H4 (cell line): ENCODE measurements at places on chromosomes 2 and 18. TPM values are rescaled to one million over a fixed set of nuclear protein-coding genes. Genes with fewer than 3 reads are reported as not detected.

DNA sequence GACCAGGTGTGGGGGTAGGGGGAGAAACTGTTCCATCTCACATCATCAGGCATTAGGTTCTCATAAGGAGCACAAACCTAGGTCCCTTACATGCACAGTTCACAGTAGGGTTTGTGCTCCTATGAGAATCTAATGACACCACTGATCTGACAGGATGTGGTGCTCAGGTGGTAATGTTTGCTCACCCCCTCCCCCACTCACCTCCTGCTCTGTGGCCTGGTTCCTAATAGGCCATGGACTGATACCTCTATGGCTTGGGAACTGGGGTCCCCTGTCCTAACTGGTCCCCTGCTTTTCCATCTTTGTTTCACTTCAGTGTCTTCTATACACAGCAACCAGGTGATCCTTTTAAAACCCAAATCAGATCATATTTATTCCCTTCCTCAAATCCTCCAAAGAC lies 267.8 kb downstream of the TNS1 start:
- no peak for DNase-seq

- DNase-seq, result peak; percentile 88
Measured at GRCh38 chr2:165067643-165068486, 112.5 kb upstream of the SLC38A11 start.

DNA sequence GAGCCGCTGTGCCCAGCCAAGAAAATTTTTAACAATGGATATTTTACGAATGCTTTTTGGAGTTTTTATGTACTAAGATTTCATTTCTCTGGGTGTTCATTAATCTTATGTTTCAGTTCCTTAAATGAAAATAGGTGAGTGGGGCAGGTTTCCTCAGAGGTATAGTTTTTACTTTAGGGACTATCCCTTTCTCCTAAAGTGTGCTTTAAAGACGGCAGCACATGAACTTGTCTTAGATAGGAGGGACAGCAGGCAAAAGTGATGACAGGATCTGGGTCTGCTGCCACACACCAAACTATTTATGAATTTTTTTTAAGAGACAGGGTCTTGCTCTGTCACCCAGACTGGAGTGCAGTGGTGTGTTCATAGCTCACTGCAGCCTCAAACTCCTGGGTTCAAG lies 8.0 kb upstream of the REL start:
- DNase-seq, result no peak

TFCP2L1 gene
- total RNA-seq, result 0.06 TPM in 1 of 2 replicates, not detected in the other

ASXL3 gene
- total RNA-seq, result 0.41 and 1.3 TPM in 2 replicates

PROM2 gene
- 0.10 and 0.35 TPM in 2 replicates for total RNA-seq

- DNase-seq, result no peak
Measured at GRCh38 chr2:157124731-157125130, 132.8 kb upstream of the GALNT5 start.

CCDC74B gene
- 13.7 and 49.5 TPM in 2 replicates for total RNA-seq

DNA sequence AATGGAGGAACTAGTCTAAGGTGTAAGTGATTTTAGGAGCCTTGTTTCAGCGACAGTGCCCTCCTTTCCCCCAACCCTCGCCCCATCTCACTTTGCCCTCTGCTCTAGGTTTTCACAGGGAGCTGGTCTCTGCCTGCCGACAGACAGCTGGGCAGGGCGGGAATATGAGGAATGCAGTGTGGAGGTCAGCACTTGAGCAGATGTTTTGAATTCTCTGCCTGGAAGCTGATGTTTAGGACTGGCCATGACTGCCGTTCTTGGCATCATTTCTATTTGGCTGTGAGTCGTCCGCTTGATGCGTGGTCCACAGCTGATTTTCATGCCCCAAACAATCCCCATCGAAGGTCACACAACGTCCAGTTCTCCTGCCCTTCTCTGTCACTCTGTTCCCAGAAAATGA lies 55.1 kb upstream of the SIX3 start:
- DNase-seq, result no peak

GCA gene
- 11.3 and 16.8 TPM in 2 replicates for total RNA-seq

GRCh38 chr2:189265696-189266320 lies 86.2 kb upstream of the COL5A2 start:
- no peak for DNase-seq

SELENOI gene
- total RNA-seq, result 10.9 and 18.8 TPM in 2 replicates

TMEM200C gene
- 0.31 and 0.35 TPM in 2 replicates for total RNA-seq

SLC4A5 gene
- total RNA-seq, result 0.02 and 0.23 TPM in 2 replicates

- DNase-seq, result peak; percentile 89
Measured at GRCh38 chr2:30165050-30165520, 18.3 kb downstream of the YPEL5 start.

DNA sequence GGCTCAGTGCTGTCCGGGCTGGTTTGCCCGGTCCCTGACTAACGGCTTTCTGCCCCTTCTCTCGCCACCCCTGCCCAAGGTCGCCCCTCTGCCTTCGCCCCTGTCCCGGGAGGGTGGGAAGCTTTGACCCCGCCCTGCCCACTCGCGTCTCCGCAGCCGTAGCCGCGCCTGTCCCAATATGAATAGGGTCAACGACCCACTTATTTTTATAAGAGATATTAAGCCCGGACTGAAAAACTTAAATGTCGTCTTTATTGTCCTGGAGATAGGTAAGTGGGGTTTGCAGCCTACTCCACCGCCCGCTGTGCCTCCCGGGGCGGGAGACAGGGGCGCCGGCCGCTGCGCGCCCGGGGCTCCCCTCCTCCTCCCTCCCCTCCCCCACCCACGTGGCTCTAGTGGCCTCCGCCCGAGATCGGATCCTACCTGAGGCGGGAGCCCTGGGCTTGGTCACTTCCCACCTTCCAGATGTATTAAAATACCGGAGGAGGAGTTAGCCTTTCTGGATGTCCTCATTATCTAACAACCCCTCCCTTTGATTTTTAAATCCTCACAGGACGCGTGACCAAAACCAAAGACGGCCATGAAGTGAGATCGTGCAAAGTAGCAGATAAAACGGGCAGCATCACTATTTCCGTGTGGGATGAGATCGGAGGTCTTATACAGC lies 633 bp downstream of the NABP1 start:
- DNase-seq, result peak; percentile 22

- no peak for DNase-seq
Measured at GRCh38 chr2:69181806-69182427, 168.9 kb downstream of the ANTXR1 start.

GRCh38 chr2:104733226-104733943 lies 120.5 kb upstream of the POU3F3 start:
- DNase-seq, result peak; percentile 30

GRCh38 chr2:64906853-64907536 lies 82.2 kb upstream of the SLC1A4 start:
- no peak for DNase-seq

GRCh38 chr2:222105046-222105445 lies 193.8 kb downstream of the PAX3 start:
- no peak for DNase-seq

GRCh38 chr2:231200805-231201474 lies 2.5 kb downstream of the ARMC9 start:
- DNase-seq, result peak; percentile 83

DNA sequence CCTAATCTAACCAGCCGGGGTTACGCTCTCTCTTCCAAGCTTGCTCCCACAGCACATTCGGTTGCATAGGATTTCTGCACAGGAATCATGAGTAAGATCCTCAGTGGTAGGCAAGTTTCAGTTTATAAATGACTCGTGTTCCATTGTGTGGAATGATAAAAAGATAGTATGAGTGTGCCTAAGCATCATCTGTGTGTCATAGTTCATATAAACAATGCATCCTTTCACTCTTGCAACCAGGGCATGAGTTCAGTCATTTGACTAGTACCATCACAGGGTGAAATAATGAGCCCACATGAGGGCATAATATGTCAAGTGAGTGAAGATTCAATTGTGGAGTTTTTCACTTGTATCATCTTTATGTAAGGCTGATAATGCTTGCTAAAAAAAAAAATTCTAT lies 417.1 kb upstream of the CDH2 start:
- DNase-seq, result no peak

CIB4 gene
- total RNA-seq, result not detected in 2 replicates

- no peak for DNase-seq
Measured at GRCh38 chr18:70390371-70391090, 101.7 kb downstream of the SOCS6 start.

DNA sequence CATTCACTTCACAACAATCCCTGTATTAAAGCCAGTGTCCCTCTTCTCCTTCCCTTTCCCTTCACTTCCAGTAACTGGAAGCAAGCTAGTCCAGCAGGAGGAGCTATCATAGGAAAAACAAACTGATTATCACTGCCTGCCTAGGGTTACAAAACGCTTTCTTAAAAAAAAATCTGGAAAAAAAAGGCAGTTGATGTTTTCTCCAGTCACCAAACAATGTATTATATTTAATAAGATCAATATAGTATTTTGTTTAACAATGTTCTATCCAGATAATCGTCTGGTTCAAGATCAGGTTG lies 78.8 kb upstream of the ITGB6 start:
- DNase-seq, result peak; percentile 39

DNA sequence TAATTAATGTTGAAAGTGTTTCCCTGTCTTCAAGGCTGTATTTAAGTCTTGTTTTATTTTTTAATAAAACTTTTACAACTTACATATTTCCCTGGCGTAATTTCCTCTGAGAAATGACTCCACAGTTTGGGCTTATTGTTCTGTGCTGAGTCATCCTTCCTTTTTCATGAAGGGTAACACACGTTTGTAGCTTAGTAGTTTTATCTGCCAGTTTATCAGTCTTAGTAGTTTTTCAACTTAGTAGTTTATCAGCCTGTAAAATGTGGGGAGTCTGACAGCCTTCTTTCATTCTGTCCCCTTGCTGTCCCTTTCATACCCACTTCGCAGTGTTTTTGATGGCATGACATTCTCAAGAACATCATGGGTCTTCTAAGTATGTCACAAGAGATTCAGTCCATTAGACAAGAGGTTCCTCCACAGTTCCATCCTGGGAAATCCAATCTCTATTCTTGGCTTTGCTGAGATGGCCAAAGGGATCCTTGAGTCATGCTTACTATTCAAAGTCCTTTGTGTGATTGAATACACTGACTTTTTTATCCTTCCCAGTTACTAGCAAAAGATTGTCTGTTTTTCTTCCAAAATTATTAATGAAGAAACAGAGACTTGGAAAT lies 60.0 kb upstream of the SGPP2 start:
- DNase-seq, result peak; percentile 14

DNA sequence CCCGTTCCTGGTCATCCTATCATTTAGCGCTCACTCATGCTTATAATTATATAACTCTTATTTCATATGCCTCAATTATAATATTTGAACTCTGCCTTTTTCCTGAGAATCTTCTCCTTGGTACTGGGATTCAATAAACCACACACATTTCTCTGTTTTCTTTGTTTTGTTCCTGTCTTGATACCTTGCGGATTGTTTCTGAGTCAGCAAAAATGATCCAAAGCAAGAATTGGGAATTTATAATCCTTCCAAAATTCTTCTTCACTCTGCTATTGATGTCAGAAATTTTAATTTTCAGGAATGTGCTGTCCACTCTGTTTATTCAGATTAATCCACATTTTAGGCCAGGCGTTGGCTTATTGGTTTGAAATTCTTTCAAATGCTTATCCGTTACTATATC lies 886.0 kb downstream of the SUCLG1 start:
- no peak for DNase-seq

DNA sequence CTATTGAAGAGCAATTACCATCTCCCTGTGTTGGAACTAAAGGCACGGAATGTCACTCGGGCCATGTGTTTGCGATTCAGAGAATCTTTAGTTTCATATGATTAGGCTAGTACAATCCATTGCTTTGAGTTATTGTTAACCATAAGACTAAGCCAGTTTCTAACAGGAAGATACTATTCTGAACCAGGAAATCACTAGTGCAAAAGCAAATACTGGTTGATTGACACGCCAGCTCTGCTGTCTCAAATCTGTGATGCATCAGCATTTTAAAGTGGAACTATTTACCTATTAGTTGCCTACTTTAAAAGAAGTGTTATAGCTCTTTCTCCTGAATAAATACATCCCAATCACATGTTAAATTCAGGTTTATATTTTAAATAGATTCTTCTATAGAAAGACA lies 61.9 kb downstream of the AFTPH start:
- no peak for DNase-seq

DNA sequence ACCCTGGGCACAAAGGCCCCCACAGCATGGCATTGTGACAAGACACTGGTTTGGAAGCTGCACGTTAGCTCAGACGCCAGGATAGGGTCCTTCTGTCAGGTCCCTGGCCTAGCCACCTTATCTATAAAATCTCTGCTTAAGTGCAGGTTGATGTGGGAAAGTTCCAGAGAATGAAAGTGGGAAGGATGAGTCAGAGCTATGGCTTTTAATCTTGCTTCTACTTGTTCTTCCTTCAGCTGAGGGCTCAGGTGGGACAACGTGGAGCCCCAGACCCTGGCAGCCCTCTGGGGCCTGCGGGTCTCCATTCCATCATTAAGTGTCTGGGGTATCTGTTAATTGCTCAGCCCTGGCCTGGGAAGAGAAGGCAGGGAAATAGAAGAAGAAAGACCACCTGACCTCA lies 64.5 kb downstream of the CELF4 start:
- DNase-seq, result no peak

- DNase-seq, result peak; percentile 10
Measured at GRCh38 chr18:36518839-36519238, 221.3 kb downstream of the FHOD3 start.

DNA sequence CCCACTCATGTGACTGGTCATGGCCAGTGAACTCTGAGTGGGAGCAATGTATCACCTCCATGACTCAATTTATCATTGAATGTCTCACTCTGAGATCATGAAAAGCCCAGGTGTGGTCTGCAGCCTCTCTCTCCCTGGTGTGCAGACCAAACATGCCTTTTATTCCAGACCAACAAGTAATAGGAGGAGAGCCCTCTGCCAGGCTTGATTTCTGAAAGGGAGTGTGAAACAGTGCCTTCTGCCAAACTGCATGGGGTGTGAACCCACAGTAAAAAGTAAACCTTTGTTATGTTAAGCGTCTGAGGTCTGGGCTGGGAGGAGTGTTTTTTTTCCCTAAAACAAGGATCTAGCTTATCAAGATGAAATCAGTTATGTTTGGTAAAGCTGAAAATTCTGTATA lies 601.2 kb downstream of the ADCYAP1 start:
- no peak for DNase-seq

PSD4 gene
- total RNA-seq, result 1.4 and 1.5 TPM in 2 replicates

TXNDC9 gene
- total RNA-seq, result 67.6 and 81.0 TPM in 2 replicates

GRCh38 chr2:1020206-1020605 lies 69.6 kb downstream of the SNTG2 start:
- DNase-seq, result no peak

- no peak for DNase-seq
Measured at GRCh38 chr2:77081597-77081996, 440.6 kb downstream of the LRRTM4 start.

- no peak for DNase-seq
Measured at GRCh38 chr18:45713239-45713638, 10.7 kb upstream of the SLC14A1 start.

KCNK3 gene
- total RNA-seq, result 0.12 and 2.1 TPM in 2 replicates

GRCh38 chr2:115162494-115163293 lies 720.3 kb downstream of the DPP10 start:
- DNase-seq, result no peak

POTEF gene
- 1.9 and 2.1 TPM in 2 replicates for total RNA-seq

XDH gene
- 0.33 and 1.2 TPM in 2 replicates for total RNA-seq

DNA sequence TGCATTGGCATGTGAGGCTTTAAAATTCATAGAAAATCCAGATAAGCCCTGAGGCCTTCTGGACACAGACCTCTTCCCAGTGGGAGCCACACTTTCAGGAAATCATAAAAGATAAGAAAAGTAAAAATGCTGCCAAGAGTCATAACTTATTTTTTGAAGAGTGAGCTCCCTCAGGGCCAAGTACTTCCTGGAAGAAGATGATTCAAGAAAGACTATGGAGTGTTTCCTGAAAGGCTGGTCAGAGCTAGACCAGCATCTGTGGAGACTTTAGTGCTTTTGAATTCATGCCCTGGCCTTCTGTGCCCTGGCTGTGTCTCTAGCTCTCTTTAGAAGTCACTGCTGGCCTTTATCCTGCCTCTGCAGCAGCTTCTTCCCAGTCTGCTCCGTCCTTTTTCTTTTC lies 6.4 kb upstream of the XDH start:
- DNase-seq, result no peak

GRCh38 chr2:134795765-134796164 lies 42.7 kb upstream of the ACMSD start:
- no peak for DNase-seq
